ENCODE measurements at places on chromosomes 13 and 19.

DNA sequence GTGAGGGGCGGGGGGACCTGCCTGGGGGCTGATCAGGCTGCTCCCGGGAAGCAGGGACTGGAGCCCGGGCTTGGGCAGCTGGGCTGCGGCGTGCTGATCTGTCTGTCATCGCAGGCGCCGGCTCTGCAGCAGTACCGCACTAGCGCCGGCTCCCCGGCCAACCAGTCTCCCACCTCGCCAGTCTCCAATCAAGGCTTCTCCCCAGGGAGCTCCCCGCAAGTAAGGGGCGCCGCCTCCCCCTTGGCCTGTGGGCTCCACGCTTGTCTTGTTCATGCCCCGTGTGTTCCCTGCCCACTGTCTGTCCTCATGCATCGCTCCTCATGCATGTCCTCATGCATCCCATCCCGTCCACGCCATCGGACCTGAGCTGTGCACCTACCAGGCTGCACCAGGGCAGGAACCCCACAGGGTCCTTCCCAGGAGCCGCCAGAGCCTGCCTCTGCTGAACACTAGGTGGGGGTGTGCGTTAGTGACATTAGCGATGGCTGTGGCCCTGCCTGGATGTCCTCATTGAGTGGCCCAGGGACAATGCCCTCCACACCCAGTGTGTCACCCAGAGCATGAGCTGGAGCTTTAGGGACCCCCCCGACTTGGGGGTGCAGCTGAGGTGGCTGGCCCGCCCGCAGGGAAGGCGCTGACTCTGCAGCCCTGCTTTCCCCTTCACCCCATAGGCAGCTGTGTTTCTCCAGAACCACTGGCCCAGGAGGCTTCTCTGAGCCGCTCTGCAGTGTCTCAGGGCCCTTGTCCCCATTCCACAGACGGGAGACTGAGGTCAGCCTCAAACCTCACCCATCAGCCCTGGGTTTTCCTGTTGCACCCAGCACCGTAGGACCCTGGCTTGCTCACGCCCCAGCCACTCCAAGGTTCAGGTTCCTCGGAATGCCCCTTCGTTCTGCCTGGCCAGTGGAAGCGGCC, 19.5 kb downstream of the COMP start:
- no peak for DNase-seq

DNA sequence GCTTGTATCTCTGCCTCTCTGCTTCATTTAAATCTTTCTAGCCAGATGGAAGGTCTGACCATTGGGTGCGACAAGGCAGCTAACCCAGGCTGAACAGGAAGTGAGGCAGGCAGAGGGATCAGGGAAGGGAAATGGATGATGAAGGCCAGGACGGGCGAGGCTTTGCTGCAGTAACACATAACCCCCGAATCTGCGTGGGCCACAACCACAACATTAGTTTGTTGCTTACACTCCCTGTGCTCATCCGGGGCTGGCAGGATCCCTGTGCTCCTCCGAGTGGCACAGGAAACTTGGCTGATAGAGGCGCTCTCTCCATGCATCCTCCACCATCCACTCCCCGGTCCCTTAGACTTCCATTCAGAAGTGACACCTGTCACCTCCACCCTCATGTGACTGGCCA, 1.1 kb upstream of the FLT3LG start:
- no peak for DNase-seq

- DNase-seq = no peak
Observed at GRCh38 chr13:111017755-111018459, 97.2 kb upstream of the ARHGEF7 start.

- DNase-seq = no peak
Observed at GRCh38 chr13:25462301-25463125, 90.7 kb downstream of the ATP8A2 start.

DNA sequence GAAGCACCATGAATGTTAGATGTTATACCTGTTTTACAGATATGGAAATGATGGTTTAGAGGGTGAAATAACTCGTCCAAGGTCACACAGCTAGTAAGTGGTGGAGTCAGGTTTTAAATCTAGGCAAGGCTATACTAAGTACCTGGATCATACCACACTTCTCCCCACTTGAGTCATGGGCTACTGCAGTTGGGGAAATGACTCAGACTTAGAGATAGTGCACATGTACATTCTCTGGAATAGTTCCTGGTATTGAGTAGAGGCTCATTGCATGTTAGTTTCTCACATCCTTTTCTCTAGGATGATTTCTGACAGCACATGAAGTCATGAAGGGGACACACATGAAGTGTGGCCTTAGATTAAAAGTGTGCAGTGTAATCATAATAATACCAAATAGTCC, 76.2 kb upstream of the TNFSF11 start:
- no peak for DNase-seq

DNA sequence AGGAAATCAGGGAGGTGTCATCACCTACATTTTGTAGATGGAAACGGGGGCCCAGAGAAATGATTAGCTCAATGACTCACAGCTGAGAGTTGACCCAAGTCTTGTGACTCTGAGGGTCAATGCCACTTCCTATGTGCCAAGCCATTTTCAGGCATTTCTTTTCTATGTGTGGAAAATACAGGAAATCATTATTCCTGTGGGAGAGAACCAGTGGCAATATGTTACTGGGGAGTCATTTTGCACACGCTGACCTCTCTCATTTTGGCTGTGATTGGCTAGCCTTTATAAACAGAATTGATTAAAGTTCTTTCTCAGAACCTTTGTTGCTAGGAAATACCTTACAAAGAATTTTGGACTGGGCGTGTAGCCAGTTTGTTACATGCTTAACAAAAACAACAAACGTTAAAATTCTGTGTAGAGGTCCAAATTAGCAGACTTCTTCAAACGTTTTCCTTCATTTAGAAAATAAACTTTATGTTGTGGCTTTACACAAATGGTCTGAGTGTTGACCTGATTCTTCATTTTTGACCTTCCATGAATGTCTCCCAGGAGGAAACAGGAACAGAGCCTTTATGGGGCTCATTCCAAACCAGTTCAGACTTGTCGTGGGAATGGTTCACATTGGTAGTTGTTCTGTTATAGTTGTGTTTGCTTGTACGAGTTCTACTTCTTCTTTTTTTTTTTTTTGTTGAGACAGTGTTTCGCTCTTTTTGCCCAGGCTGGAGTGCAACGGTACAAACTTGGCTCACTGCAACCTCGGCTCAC, 11.4 kb downstream of the PCCA start:
- no peak for DNase-seq

- DNase-seq = no peak
Observed at GRCh38 chr13:105200181-105200580, 1335.3 kb downstream of the EFNB2 start.

DNA sequence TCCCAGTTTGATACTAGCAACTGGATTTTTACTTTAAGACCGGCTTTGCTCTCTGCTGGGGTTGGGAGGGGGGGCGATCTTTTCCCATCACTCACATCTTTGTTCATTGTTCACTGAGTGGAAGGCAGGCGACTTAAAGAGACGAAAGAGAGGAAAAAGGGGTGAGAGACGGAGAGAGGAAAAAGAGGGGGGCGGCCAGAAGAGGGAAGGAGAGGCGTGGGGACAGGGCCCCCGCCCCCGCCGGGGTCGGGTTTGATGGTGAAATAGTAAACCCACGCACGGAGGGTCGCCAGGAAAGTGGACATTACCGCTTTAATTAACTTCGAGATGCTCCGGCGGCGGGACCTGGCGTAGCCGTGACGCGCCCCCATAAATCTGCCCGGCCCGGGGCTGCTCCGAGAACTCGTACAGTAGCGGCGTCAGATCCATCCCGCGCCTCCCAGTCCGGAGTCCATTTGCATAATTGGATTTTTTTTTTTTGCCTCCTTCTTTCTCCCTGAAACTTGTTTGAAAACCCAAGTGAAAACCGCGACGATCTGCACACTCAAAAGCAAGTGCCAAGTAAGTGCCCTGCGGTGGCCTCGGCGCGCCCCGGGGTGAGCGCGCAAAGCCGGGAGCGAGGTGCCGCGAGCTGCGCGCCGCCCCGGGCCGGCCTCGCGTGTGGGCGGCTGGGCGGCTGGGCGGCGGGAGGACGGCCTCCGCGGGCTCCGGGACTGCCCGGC, 143.9 kb upstream of the ZNF536 start:
- DNase-seq = no peak

- no peak for DNase-seq
Observed at GRCh38 chr13:78779608-78780007, 120.7 kb upstream of the OBI1 start.

- DNase-seq = no peak
Observed at GRCh38 chr19:54607785-54608150, 14.3 kb downstream of the LILRA1 start.

DNA sequence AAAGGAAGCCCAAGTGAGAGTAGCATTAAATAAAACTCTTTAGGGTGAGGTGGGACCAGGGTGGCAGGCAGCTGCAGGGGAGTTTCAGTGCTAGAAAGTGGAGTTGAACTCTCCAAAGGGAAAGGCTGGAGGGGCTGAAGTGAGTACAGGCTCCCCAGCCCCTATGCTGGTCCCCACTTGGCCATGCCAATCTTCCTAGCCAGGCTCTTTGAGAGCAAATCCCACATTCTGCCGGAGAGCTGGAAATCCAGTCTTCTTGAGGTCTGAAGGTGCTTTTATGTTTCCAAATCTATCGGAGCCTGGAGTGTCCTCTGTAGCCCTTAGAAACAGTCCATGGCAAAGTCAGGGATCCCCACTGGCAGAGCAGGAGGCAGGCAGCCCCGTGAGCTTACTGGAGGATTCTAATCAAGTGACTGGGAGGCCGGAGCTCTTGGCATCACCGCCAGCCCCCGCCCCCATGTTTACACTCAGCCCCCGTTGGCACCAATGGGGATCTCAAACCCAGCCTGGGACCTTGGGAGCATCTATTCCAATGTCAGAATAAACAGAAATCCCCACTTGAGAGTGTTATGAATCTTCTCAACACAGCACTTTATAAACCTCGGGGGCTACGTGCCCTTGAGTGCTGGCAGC, 18.3 kb downstream of the ZNF536 start:
- DNase-seq = no peak

- no peak for DNase-seq
Observed at GRCh38 chr19:16476401-16476800, 4.6 kb upstream of the EPS15L1 start.

GRCh38 chr13:20940083-20940482, 37.5 kb upstream of the XPO4 start:
- DNase-seq = no peak

DNA sequence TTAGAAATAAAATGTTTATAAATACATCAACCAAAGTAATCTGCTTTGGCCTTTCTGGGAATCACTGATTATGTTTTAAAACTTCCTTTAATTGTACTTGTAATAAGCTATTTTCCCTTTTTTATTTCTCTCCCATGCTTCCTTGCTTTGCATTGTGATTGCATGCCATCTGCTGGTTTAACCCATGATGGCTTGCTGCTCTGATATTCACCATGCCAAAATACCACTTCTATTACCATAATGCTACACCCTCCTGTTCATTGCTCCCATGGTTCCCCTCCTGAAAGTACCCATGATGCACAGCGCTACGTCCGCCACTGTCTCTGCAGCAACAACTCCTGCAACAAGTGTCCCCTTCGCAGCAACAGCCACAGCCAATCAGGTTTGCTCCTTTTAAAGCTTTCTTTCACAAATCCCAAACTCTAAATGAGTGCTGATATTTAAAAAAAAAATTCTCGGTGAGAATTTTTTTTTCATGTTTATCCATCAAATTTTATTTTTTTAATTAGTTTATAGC, 67.7 kb upstream of the RAP2A start:
- no peak for DNase-seq

DNA sequence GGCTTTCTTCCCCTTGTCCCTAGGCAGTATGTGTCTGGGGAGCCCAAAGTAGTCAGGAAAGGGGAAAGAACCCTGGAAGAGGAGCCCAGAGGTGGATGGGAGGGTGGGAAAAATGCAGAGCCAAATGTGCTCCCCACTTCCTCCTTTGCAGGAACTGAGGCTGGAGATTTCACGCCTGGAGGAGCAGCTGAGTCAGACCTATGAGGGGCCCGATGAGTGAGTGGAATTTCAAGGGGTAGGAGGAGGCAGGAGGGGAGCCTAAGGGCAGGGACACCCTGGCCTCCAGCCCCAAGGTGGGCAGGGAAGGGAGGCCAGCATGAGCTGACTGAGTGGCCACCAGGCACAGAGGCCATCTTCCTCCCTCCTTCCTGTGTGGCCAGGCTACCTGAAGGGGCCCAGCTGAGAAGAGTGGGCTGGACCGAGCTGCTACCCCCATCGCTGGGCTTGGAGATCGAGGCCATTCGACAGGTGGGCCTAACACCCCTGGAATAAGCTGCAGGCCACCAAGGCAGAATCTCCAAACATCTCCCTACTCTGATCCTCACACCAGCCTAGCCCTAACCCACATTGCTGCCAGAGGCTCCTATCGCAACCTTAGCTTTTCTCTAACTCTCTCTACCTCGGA, 14.3 kb downstream of the PTH2 start:
- DNase-seq = no peak

GRCh38 chr19:13071444-13072187, 31.0 kb downstream of the LYL1 start:
- no peak for DNase-seq

- DNase-seq = no peak
Observed at GRCh38 chr19:40803857-40804782, 5.1 kb downstream of the EGLN2 start.

DNA sequence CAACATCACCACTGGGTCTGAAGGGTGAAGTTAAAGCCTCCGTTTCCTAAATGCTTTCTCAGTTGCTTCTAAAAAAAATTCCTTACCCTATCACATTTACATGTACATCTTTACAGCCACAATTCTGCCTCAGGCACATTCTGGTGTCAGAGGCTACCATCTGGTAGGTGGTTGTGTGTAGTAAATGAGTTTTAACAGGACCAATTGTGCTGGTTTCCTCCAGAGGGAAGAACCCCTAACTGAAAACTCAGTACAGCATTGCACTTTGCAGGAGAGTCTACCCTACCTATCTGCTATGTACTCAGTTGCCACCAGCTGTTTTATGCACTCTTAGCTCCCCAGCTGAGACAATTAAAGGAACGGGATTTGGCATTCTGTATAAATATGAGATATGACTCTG, 1576.5 kb downstream of the PCDH9 start:
- DNase-seq = no peak

DNA sequence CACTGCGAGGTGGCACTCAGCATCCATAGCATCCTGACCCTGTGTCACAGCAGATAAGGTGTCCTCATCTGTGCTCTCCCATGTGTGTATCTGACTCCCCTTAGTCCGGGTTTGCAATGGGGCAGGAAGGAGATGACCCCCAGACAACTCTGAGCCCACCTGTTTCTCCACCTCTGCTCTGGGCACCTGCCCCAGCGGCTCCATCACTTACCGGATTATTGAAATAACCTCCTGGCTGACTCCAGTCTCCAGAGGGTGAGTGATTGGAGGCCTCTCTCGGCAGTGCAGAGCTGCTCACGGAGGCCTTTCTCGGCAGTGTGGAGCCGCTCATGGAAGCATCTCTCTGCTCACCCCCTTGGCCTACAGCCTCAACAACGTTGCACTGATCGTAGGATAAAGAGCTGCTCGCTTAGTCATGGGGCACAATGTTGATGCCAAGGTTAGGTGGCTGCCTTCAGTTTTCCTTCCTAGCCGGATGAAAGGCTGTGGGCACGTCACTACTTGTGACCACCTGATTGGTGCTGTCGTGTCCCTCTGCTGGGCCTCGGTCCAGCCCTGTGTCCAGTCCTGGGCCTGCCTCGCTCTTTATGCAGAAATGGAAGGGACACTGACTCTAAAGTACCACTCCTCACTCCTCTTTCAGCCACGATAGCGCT, 67.6 kb downstream of the TEX29 start:
- DNase-seq = no peak

GRCh38 chr13:97905517-97905916, 48.0 kb upstream of the IPO5 start:
- DNase-seq = no peak

Data from Panc1 (cell line).